ENCODE measurements at places on chromosomes 7 and 10. TPM values are rescaled to one million over a fixed set of nuclear protein-coding genes. Genes with fewer than 3 reads are reported as not detected.

Gene VWC2
- 0.15 TPM for polyA plus RNA-seq

Gene BHLHA15
- 3.5 TPM for polyA plus RNA-seq

Gene C10orf53
- polyA plus RNA-seq, result not detected

Gene GIMAP6
- 5.8 TPM for polyA plus RNA-seq

Gene CLCN1
- polyA plus RNA-seq, result not detected

Gene TSPAN14
- polyA plus RNA-seq, result 70.4 TPM

Gene CALU
- 41.6 TPM for polyA plus RNA-seq

Gene RTKN2
- polyA plus RNA-seq, result 1.6 TPM

Gene C10orf67
- 0.27 TPM for polyA plus RNA-seq

Gene HYAL4
- polyA plus RNA-seq, result not detected

Gene CLRN3
- not detected for polyA plus RNA-seq

Gene DGKI
- polyA plus RNA-seq, result 2.5 TPM

Gene C10orf105
- polyA plus RNA-seq, result 3.3 TPM

Gene VSTM2A
- 5.9 TPM for polyA plus RNA-seq

Gene ZKSCAN5
- polyA plus RNA-seq, result 7.3 TPM

Gene CYP3A4
- polyA plus RNA-seq, result not detected

Gene NCOA4
- 76.5 TPM for polyA plus RNA-seq

Gene RBM17
- 83.5 TPM for polyA plus RNA-seq

Gene VSTM4
- 15.5 TPM for polyA plus RNA-seq

Gene HTR7
- not detected for polyA plus RNA-seq

Gene DLG5
- polyA plus RNA-seq, result 20.7 TPM

Gene NCF1
- polyA plus RNA-seq, result 1.6 TPM

Gene TBXAS1
- 3.7 TPM for polyA plus RNA-seq

Gene EBLN1
- polyA plus RNA-seq, result not detected

Gene AQP1
- polyA plus RNA-seq, result 144 TPM

Gene ZNF22
- 20.2 TPM for polyA plus RNA-seq

Gene FAM237B
- polyA plus RNA-seq, result not detected

Gene ZNF467
- 9.1 TPM for polyA plus RNA-seq

Gene CCL24
- polyA plus RNA-seq, result 1.4 TPM

Gene ALOX5
- polyA plus RNA-seq, result 1.2 TPM

Gene FRAT2
- polyA plus RNA-seq, result 12.3 TPM

Gene PCLO
- 20.3 TPM for polyA plus RNA-seq

Gene FAM200A
- polyA plus RNA-seq, result 4.1 TPM

Gene SORCS1
- polyA plus RNA-seq, result 0.71 TPM

Gene RHOBTB1
- polyA plus RNA-seq, result 3.4 TPM

Gene HOXA5
- polyA plus RNA-seq, result 25.3 TPM

Gene OR9A4
- not detected for polyA plus RNA-seq

Gene PRPS1L1
- not detected for polyA plus RNA-seq

Gene PAPOLB
- polyA plus RNA-seq, result not detected

Gene FZD1
- polyA plus RNA-seq, result 14.4 TPM

Gene PNLIPRP3
- polyA plus RNA-seq, result not detected

Gene SSBP1
- 149 TPM for polyA plus RNA-seq

Gene CEP55
- 15.2 TPM for polyA plus RNA-seq

Gene KCNIP2
- polyA plus RNA-seq, result 14.2 TPM

Gene GRID1
- 13.2 TPM for polyA plus RNA-seq

Gene TRPV6
- not detected for polyA plus RNA-seq

Gene EVX1
- 0.27 TPM for polyA plus RNA-seq

Gene AKR1C4
- polyA plus RNA-seq, result not detected

Gene FEZF1
- 0.15 TPM for polyA plus RNA-seq

Gene CCDC172
- polyA plus RNA-seq, result not detected

Gene NUTM2D
- 4.7 TPM for polyA plus RNA-seq

Gene C10orf95
- 0.53 TPM for polyA plus RNA-seq
